Cardiac fibroblast (primary cell): ENCODE measurements at places on chromosomes 7 and 10.

DNA sequence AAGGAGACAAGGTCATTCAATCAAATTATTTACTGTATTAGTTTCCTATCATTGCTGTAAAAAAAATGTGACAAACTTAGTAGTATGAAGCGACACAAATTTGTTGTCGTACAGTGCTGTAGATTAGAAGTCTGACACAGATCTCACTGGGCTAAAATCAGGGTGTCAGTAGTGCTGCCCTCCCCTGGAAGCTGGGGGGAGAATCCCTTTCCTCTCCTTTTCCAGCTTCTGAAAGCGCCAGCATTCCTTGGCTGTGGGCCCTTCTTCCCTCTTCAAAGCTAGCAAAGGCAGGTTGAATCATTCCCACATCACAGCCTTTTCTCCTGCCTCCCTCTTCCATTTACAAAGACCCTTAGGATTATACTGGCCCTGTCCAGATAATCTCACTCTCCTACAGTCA lies 28.0 kb downstream of the VPS41 start:
- DNase-seq, result no peak

DNA sequence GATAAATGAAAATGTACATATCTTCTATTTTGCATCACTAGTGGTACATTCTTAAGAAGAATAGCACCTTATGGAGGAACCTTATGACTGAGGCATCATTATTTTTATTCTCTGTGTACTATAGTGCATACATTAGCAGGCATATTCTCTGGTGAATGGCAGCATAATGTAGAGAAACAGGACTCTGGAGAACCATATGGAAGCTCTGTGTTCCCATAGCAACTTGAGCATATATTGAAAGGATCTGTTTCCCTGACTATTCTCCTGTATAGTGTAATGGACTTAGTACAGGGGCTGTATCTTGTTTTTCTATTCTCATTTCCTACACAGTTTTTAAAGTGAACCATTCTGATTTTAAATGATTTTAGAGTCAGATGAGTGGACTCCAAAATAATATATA lies 128.4 kb upstream of the SMIM30 start:
- DNase-seq, result no peak

DNA sequence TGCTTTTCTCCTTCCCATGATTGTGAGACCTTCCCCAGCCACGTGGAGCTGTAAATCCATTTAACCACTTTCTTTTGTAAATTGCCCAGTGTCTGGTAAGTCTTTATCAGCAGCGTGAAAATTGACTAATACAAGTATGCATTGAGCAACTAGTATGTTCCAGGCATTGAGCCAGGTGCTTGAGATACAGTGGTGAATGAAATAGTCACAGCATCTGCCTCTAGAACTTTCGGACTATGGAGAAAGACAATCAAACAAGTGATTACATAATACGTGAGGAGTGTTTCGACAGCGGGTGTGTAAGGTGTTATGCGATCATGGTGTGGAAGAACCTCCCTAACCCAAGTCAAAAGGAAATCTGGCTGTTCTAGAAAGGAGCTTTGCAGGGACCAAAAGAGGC lies 21.6 kb upstream of the NUP205 start:
- DNase-seq, result peak; percentile 94

- no peak for DNase-seq
Measured at GRCh38 chr10:42972946-42973345, 103.9 kb upstream of the RET start.

DNA sequence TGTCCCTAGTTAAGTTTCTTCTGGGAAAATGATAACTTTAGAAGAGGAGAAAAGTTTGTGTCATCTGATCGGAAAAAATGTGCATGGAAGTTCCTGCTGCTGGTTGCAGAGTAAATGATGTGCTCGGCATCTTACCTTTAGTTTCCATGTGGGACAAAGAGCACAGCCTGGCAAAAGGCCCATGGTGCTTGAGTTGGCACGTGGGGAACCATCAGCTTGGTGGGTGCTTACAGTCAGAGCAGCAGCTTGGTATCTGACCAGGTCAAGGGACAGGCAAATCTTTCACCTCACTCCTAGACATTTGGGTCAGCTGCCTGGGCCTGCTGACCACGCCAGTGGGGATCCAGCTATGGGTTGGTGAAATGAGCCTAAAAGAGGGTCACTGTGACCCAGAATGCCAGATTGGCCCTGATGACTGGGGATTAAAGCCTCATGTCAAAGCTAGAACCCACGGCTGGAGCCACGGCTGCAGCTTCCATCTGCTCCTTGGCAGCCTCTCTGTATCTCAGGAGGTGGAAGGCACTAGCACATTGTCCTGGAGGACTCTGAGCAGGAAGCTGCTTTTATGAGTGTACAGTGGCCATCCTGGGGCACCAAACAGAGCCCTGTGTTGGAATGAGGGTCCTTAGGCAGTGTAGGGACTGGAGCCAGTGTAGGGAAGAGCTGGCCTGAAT lies 24.7 kb downstream of the VWC2 start:
- DNase-seq, result no peak

GRCh38 chr10:92640107-92640506 lies 47.2 kb downstream of the KIF11 start:
- peak; percentile 85 for DNase-seq

- peak; percentile 78 for DNase-seq
Measured at GRCh38 chr7:121019018-121019417, 30.5 kb downstream of the CPED1 start.

DNA sequence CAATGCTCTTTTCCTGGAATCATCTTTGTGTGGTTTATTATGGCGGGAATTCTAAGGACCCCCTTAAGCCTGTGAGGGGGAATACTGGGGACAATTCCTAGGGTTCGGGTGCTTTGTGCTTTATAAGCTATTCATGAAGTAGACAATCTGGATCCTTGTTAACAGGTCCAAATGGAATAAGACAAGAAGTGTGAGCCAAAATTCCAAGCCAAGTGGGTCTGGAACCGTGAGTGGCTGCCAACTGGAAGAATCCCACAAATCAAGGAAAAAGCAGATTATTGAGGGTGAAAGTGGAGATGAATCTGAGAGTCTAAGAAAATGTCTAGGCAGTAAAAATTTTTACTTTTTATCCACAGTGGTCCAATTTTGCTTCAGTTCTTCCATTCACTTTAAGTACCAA lies 136.8 kb downstream of the MDFIC start:
- no peak for DNase-seq

DNA sequence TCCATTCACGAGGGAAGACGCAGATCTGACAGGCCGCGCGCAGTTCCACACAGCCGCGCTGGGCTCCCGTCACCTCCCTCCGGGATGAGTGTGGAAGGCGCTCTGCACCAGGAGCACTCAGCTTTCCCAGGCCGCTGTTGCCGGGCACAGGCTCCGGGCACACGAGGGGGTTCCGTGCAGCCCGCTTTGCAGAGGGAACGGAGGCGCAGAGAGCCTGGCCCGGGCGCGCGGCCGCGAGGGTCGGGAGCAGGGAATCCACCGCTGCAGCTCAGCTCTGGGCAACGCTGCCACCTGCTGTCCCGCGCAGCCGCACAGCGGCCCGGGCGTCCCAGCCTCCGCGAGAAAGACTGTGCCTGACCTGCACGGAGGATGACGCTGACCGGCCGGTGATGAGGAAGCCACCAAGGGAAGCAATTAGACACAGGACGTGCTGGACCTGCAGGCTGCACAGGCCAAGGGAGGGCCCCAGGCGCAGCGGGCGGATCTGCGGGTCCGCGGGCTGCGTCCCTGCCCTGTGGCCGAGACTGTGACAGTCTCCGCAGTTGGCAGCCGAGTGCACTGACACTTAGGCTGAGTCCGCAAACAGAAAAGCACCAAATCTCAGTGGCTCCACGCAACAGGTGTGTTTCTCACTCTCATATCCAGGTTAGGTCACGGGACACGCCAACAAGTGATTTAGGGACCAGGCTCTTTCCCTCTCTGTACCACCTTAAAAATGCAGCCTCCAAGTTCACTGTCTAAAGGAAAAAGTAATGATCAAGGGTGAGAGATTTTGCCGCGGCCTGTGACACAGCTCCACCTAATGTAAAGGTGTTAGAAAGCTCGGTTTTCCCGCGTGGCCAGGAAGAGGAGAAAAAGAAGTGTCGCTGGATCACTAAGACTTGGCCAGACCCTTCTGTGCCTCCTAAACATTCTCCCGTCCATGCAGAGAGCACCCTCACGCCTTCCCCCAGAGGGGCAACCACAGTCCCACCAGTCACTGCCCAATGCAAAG lies 94.5 kb downstream of the SEC61G start:
- peak; percentile 39 for DNase-seq

DNA sequence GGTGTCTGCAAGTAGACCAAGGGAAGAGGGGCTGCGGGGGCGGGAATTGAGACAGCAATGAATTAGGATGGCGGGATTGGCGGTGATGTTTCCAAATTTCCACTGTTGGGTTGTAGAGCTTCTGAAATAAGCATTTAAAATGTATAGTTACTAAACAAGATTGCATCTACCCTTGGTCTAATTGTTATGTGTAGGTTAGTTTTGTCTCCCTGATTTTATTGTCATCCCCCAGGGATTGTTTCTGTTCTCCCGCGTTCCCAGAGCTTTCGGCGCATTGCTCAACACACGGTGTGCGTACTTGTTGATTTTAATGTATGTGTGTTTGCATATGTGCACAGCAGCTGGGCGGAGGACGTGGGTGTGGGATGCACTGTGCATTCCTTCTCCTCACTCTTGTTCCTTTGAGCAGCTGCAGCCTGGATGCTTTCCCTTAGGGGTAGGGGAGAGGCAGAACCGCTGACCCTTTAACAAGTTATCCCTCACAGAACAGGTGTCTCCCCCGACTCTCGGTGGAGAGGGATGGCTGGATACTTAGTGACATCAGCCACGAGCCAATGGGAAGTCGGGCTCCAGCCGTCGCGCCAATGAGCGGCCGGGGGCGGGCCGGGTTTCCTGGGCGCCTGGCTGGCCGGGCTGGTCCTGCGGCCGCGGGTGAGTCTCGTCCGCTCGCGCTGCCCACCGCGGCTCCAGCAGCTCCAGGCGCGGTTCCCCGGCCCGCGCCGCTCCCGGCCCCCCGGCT lies at the start of gene TSPAN33:
TSS of gene TSPAN33 (plus strand) at position 613 of the 739 bp plus-strand sequence. CDS start 274 bp downstream, outside the sequence.
- peak; percentile 68 for DNase-seq

DNA sequence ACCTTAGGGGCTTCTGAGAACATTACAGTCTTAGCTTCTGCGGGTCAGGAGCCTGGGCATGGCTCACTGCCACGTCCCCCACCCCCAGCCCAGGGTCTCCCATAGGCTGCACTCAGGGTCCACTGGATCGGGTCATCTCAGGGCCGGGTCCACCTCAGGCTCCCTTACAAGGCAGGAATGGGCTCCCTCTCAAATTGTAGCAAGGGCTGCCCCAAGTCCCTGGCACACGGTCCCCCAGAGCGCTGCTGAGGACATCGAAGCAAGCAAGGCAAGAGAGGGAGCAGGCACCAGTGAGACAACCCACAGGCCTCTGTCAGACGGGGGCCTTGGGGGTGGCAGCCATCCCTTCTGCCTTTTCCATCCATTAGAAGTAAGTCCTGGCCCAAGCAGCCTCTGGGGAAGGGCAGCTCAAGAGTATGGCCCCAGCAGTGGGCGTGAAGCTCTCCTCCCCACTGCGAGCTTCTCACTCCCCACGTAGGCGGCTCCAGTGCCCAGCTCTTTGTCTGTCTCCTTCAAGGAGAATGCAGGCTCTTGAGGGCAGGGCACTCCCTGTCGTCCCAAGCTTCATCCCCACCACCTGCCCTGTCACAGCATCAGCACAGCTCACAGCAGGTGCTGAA lies 18.0 kb upstream of the RET start:
- no peak for DNase-seq

- DNase-seq, result no peak
Measured at GRCh38 chr10:29908962-29909361, 150.4 kb downstream of the JCAD start.

DNA sequence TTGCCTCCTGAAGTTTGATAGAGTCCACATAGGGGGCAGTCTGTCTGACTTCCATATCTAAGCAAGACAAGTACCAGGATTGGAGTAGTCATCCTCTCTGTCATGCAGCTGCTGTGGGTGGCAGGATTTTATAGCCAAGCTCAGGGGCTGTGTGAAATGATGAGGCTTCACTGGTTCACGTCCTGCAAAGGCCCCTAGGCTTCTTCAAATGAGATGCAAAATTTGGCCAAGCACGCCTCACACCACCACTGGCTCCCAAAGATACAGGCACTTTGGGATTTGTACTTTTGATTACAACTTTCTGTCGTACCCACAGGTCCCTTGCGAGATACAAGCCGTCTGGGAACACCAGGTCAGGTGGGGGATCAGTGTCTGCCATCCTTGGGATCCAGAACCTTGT lies 67.1 kb downstream of the WDFY4 start:
- DNase-seq, result no peak

GRCh38 chr7:73555411-73555982 lies 2.0 kb downstream of the BCL7B start:
- DNase-seq, result peak; percentile 16

DNA sequence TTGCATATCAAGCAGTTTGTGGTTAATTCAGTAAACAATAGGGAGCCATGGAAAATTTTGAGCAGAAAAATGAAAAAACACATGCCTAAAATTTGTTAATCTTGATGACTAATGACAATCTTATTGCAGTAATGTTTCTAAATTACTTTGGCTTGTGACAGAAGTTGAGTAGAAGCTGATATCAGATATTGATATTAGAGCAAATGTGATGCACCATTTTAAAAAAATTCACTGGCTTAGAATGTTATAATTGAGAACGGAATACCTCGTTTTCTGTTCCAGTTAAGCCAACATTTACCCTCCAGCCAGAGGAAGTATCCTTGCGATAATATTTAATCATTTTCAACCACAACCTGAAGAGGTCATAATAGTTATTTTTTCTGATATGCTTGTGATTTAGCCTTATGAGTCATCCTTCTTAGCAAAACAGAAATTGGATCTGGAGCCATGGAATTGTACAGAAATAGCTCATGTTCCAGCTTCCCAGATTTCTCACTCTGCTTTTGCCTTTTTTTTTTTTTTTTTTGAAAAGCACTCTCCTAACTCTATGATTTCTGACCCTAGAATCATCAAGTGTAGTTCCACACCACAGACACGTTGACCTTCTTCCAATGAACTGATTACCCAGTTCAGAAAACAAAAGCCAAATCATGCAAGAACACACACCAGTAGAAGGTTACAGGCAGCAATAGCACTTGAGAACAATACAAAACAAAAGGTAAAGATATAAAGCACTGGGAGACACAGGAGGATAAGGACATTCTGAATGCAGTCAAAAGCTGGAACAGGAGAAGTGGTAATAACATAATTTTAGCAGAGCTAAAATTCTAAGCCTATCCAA lies 96.8 kb upstream of the PHYHIPL start:
- peak; percentile 53 for DNase-seq

GRCh38 chr7:158401826-158402225 lies 185.8 kb downstream of the PTPRN2 start:
- DNase-seq, result no peak

- peak; percentile 67 for DNase-seq
Measured at GRCh38 chr10:132397671-132398565, 918 bp downstream of the PWWP2B start.

- DNase-seq, result no peak
Measured at GRCh38 chr10:8044908-8045725, 9.4 kb upstream of the GATA3 start.

- DNase-seq, result no peak
Measured at GRCh38 chr10:58371473-58371872, 13.7 kb upstream of the TFAM start.

DNA sequence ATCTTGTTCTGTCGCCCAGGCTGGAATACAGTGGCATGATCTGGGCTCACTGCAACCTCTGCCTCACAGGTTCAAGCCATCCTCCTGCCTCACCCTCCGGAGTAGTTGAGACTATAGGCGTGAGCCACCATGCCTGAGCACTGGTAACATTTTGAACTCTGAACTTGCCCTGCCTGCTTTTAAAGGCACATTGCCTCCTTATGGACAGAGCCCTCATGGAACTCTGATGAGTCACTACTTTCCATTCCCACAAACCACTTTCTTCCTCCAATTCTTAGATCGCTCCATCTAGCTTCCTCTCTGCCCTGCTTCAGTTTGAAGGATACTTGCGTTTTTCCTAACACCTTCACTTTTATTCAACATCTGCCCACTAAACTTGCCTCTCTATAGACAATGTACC lies 38.1 kb downstream of the PRPS1L1 start:
- DNase-seq, result no peak
